ENCODE measurements at places on chromosomes 4 and X. TPM values are rescaled to one million over a fixed set of nuclear protein-coding genes. Genes with fewer than 3 reads are reported as not detected.

GRCh38 chrX:33725535-33726210 is 406.4 kb downstream of the FAM47A start:
- DNase-seq = no peak

DNA sequence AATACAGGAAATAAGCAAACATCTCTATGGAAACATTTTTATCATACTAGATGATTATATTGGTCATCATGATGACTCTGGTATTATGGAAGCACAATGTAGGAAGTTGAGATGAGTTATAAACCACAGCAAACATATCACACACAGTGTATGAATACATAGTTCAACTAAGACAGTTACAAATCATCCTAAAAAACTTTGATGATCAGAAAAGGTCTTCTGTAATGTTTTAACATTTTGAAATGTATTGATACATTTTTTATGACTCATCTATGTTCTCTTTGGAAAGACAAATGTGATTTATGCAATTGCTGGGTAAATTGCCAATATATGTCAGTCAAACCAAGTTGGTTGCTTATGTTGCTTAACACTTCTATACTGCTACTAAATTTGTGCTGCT is 4.8 kb downstream of the CXCL3 start:
- no peak for DNase-seq

DNA sequence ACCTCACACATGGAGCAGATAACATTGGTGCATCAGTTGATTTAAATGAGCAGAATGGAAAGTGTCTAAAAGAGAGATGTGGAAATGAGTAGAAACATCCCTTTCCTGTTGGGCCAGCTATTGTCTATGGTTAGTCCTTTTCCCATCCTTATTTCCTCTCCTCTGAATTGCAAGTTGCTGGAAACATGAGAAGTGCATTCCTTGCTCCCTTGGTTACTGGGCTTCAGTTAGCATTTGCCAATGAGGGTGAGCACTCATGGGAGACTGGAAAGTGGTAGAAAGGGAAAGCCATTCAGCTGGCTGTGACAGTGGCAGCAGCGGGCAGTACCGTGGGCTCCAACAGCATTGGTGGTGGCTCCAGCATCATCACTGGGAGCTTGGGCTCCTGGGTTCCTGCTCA is 96.0 kb upstream of the IGFBP7 start:
- no peak for DNase-seq

- DNase-seq = peak; percentile 90
Measured at GRCh38 chrX:129905787-129906580, at the start of gene UTP14A. UTP14A (plus strand) TSS chrX:129906164; CDS start chrX:129906211, 47 bp downstream.

TEX13D gene
- not detected for total RNA-seq

GRCh38 chrX:130877892-130878341 is 25.1 kb downstream of the ENOX2 start:
- no peak for DNase-seq

NHS gene
- total RNA-seq = 6.7 TPM

DNA sequence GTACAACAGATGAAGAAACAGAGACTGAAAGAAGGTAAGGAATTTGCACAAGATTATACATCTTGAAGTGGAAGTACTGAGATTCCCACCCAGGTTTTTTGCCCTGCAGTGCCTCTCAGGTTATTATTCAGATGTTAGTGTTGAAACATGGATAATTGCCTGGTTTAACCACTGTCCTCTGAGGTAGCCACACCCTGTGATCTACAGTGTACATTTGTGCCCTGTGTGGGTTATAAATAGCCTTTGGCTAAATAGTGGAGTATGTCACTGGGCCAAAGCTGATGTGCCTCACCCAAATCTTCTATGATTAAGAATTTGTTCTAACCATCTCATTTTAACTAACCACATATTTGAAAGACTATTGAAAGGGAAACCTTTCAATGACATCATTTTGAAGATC is 5.4 kb upstream of the ASB5 start:
- no peak for DNase-seq

- peak; percentile 5 for DNase-seq
Measured at GRCh38 chr4:121932212-121932974, 19.5 kb downstream of the TRPC3 start.

GRCh38 chr4:185708348-185708747 is 103.6 kb downstream of the SORBS2 start:
- no peak for DNase-seq

GASK1B gene
- not detected for total RNA-seq

DNA sequence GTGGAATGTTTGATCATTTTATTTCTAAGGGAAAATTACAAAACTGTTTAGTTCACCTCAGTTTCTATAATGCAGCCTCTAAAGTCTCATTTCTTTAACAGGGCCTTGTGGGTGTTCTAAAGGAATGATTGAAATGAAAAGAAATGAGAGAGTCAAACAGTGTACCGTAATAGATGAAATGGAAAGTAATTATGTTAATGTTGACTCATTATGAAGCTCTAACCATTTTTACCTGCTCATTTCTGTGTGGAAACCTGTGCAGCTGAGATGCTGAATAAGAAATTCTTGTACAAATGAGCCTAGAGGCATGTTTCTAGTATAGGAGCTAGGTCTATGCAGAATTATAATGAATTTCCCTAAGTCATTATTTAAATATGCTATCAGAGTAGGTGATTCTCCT is 45.2 kb upstream of the RPA4 start:
- no peak for DNase-seq

DNA sequence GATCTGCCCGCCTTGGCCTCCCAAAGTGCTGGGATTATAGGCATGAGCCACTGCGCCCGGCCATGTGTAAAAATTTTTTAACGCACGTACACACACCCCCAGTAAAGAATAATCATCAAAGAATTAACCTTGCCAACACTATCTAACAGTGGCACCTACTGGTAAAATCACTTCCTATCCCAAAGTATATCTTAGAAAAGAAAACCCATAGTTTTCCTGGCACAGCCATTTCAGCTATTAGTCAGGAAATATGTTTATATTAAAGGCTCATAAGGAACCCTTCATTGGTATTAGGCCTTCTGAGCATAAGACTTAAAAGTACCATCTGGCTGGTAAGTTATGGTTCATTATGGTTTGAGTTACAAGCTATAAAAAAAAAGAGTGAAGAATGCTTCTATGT is 14.1 kb downstream of the S100G start:
- no peak for DNase-seq

DNA sequence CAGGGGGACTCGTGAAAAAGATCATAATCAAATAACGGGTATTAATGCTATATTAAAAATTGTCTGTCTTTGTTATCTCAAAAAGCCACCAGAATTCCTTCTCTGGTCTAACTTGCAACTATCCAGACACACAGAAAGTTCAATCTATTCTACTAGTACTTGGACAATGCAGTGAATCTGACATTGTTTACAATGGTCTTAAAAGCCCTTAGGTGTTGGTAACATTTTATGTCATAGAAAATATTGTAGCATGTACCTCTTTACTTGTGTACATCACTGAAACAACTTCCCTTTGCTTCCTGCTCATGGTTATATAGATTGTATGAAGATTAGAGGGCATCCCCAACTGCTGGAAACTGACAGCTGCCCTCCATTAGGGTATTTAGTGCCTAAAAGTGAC is 71.1 kb upstream of the PPP3CA start:
- no peak for DNase-seq

CEP135 gene
- 17.0 TPM for total RNA-seq

- DNase-seq = peak; percentile 16
Measured at GRCh38 chr4:154622598-154622997, 10.1 kb upstream of the FGG start.

- DNase-seq = no peak
Measured at GRCh38 chrX:28379103-28379502, 208.1 kb upstream of the IL1RAPL1 start.

DNA sequence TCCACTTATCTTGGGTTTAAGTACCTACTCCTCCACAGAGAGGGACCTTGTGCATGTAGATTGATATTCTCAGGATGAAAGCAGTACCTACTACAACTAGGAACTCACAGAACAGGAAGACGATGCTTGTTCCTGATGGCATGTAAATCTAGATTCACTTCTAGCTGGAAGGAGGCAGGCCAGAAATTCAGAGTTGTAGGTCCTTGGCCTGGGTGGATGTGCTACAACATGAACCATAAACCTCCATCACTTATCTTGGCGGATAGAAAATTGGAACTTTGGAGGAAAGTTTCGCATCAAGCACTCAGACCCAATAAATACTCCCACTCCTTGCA is 9.3 kb upstream of the SMIM20 start:
- no peak for DNase-seq

- no peak for DNase-seq
Measured at GRCh38 chr4:19725130-19725529, 526.6 kb upstream of the SLIT2 start.
